ENCODE measurements at places on chromosomes 5 and 9.

DNA sequence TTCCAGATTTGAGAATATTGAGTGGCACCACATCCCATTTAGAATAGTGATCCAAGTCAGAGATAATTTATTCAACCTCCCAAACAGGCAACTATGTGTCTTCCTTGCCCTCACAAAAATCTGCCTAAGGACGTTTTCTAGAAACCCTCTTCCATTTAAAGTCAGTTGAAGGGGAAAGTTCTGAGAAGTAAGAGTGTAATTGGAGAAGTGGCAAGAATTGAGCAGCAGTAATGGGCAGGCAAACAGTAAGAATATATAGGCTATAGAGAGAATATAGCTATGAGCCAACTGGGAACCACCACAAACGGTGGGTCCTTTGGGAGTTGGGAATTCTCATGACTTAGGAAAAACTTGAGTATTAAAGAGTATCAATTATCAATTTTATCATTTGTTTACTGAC is 31.1 kb upstream of the CETN3 start:
- no peak for DNase-seq

GRCh38 chr9:6049798-6050197 is 34.4 kb upstream of the RANBP6 start:
- peak; percentile 21 for DNase-seq

DNA sequence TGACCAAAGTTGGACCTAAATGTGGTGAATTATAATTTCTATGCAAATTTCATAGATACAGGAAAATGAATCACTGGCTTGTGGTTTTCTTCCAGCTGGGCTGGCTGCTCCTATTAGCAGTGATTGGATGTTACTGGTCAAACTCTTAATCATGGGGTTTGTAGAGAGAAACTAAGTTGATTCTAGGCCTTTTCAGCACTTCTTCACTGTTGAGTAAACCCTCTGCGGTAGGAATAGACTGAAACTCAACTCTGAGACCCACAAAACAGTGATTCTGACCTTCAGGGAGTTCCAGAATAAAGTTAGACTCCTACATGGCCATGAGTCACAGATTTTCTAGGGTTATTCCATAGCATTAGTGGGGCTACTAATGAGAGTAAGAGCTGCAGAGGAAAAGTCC is 47.9 kb upstream of the FKTN start:
- peak; percentile 41 for DNase-seq

GRCh38 chr5:160398806-160399205 is 1.0 kb downstream of the FAM200C start:
- DNase-seq = no peak

DNA sequence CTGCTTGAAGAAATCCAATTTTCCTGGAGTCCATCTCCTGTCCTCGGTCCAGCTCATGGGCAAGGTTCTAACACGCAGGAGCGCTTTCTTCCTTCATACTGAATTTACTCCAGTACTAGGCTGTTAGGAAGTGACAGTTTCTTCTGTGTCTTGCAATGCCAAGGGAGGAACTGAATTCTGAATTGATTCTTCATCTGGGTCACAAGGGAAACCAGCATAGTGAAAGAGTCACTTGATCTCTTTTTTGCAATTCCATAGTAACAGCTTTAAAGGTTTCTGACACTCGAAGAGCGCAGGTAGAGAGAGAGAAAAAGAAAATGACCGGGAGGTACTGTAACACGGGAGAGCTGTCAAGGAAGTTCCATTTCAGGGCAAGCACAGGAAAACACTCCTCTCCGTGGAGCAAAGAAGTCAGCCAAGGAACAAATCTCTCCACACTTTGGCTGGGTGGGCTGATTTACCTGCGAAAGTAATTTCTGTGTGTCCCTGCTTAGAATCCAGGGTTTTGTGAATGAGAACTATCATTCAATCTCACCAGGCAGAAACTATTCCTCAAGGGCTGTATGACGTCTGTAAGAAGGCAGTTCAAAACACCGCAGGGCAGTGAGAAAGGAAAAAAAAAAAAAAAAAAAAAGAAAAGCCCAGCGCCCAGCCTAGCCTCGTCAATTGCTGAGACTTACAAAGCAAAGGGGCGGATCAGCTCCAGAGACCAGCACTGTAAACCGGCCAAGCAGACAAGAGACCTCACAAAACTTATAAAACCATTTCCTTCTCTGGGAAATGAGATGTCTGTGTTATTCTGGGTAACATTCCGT is 617.8 kb downstream of the PDE4D start:
- no peak for DNase-seq

DNA sequence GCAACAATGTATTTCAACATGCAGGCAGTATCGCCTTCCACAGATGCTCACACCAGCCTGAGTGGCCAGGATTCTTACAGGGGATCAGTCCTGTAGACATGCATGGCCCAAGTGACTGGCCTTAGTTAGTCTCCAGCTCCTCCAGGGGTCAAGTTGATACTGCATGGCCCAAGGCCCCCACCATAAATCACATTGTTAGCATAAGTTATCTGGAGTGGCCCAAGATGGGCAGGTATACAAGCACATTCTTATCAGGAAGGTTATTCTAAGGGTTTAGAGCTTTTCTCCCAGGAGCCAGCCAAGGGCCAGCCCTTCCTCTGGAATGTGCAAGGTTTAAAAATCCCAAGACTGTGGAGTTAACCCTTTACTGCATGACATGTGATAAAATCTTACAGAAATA is 230.9 kb upstream of the NFIL3 start:
- no peak for DNase-seq

DNA sequence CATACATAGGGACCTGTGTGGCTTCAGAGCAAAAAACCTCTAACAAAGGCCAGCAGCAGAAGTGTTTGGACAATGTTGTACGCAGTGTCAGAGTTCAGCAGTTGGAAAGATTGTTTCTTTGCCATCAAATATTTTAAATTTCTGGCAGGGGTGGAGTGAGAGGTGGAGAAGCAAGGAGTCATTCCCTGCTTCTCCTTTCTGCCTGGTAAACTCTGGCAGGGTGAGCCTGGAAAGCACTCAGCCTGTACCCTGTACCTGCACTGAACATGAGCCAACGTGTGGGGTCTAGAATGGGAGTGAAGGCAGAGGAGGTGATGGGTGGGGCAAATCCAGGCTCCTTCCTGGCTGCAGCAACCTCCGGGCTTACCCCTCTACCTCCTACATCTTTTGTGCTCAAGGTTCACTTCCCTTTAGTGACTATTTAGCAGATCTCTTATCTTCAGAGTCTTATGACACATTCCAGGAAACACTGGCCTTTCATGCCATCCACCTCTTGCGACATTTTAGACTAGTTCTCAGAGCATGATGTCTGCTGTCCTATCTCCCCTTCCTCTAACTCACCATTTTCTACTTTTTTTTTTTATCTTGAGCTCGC is 445.0 kb upstream of the PIK3R1 start:
- no peak for DNase-seq

DNA sequence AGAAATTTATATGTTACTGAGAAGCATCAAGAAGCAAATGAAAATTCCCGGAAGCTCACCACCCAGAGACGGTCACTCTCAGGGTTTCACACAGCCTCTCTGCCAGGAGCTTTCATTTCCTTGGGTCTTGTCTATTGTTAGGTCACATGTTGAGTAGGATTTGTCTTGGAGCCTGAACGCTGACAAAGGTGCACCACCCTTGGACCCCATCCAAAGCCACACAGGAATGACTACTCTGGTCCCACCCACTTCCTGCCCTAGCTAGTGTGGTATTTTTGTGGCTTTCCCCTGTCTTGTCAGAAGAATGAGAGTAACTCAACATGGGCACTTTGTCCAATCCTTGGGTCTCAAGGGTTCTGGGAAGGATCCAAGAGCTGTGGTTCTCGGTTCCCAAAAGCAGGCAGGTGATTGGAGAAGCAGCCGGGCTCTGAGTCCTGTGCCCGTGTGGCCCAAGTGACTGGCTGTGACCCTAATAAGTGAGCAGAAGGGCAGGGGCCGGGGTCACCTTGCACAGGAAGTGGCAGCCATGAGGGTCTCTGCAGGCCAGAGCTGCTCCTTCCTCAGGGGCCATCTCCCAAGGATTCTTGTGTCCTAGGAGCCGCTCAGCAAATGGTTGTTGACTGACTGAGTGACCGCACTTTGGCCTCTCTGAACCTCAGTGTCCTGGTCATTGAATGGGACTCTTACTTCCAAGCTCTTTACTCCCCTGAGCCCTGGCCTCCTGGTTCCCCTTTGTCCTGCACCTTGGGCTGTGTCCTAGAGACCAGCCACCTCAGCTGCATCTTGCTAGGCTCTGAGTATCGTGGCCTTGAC is 6.9 kb downstream of the FGD3 start:
- no peak for DNase-seq

GRCh38 chr5:170263906-170264305 is 31.1 kb downstream of the C5orf58 start:
- DNase-seq = no peak

DNA sequence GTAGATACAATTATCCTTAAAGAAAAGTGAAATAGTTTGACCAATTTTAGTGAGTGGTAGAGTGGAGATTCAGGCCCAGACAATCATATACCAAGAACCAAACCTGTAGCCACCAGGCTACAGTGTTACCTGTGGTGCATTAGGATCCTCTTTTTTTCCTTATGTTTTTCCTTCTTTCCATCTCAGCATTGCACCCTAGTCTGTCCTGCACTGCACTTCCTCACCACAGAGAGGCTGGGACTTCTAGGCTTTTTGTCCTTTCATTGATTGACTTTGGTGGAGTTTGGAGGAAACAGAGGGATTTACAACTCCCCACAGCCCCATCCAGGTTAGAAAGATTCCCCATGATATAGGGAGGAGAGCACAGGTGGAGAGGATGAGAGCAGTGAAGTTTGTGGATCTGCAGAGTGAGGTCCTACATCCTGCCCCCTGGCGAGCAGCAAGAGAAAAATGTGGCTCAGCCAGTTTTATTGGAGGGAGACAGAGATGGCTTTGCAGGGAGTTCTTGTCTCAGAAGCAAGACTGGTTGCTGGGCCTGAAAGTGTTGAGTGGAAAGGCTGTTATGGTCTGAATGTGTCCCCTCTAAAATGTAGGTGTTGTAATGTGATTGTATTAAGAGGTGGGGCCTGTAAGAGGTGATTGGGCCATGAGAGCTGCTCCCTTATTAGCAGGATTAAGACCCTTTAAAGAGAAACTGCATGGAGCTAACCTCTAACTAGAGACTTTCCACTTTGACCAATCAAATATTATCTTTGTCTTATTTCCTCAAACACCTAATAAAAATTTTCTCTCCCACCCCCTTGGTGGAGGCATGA is 36.2 kb downstream of the KIF4B start:
- no peak for DNase-seq

DNA sequence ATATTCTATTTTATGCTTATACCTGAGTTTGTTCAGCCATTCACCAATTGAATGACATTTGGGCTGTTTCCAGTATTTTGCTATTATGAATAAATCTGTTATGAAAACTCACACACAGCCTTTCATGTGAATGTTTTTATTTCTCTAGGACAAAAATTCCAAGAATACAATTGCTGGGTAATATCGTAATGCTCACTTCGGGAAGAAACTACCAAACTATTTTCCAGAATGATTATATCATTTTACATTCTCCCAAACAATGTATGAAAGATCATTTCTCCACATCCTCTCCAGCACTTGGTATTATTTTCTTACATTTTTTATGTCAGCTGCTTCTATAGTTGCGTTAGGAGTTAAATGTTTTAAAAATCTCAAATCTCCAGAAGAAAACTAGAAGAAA is 58.3 kb upstream of the LHFPL2 start:
- no peak for DNase-seq

- DNase-seq = no peak
Observed at GRCh38 chr9:121921444-121921843, 171.7 kb downstream of the TTLL11 start.

DNA sequence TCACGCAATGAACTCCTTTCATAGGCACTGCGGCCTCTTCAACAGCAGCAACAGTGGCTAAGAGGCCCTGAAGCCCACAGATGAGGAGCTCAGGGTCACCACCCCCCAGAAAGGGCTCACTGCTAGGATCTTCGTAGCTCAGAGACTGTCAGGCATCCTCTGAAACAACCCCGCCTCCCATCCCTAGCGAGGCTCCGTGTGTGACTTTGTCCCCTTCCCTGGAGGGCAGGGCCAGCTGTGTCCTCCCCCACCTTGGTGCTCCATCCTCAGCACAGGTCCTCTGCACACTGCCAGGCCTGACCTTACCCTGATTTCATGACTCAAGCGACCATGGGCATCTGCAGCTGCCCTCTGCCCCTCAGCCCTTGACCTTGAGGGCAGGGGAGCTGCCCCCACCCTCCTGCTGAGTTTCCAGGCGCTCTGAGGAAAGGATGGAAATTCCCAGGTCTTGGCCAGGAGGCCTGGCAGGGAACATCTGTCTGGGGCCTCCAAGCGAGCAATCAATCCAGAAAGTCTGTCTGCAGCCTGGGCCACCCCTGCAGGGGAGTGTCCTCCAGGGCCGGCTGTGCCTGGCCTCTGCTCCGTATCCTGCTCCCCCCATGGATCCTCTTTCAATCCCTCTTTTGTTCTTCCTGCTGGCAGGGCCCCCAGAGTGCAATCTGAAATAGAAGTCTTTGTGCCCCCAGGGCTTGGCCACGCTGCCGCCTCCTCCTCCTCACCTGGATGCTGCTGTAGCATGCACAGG is 6.8 kb upstream of the IRX4 start:
- DNase-seq = no peak

DNA sequence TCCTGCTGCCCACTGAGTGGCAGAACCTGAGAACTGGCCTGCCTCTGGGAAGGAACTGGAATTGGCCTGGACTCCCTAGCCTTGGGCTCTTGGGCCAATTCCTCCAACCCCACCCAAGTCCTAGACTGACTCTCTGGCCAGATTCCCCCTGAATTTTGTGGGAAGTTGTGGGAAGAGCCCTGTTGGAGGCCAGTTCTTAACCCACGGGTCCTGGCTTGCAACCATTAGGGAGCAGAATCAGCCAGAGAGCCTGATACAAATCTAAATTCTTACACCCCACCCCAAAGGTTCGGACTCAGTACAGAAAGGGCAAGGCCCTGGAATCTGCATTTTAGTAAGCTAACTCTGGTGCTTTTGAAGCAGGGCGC is 125.3 kb upstream of the SLC25A48 start:
- no peak for DNase-seq

- DNase-seq = no peak
Observed at GRCh38 chr5:1652873-1653697, 129.3 kb upstream of the LPCAT1 start.

DNA sequence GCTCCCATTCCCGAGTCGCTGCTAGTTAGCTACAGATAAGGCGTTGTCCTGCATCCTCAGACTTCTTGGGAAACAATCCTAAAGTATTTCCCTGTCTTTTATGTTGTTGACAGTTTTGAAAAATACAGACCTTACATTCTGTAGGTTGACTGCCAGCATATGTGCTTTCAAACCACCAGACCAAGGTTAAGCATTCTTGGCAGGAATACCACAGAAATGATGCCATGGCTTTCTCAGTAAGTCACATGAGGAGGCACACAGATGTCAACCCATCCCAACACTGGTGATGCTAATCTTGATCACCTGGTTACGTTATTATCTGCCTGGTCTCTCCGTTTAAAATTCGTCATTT is 871 bp downstream of the GLE1 start:
- DNase-seq = no peak

Data from GM13976 (cell line).